ENCODE measurements at places on chromosomes 16 and 17. TPM values are rescaled to one million over a fixed set of nuclear protein-coding genes. Genes with fewer than 3 reads are reported as not detected.

Gene RPRML
- 16.1 TPM for total RNA-seq

Gene CCDC78
- total RNA-seq = 4.2 TPM

Gene CLEC18A
- total RNA-seq = not detected

Gene DNAH2
- 0.62 TPM for total RNA-seq

Gene TM4SF5
- not detected for total RNA-seq

Gene KRT28
- total RNA-seq = not detected

Gene TMEM92
- not detected for total RNA-seq

Gene ACSM2A
- total RNA-seq = not detected

Gene NUDT7
- total RNA-seq = 2.7 TPM

Gene LPO
- total RNA-seq = not detected

DNA sequence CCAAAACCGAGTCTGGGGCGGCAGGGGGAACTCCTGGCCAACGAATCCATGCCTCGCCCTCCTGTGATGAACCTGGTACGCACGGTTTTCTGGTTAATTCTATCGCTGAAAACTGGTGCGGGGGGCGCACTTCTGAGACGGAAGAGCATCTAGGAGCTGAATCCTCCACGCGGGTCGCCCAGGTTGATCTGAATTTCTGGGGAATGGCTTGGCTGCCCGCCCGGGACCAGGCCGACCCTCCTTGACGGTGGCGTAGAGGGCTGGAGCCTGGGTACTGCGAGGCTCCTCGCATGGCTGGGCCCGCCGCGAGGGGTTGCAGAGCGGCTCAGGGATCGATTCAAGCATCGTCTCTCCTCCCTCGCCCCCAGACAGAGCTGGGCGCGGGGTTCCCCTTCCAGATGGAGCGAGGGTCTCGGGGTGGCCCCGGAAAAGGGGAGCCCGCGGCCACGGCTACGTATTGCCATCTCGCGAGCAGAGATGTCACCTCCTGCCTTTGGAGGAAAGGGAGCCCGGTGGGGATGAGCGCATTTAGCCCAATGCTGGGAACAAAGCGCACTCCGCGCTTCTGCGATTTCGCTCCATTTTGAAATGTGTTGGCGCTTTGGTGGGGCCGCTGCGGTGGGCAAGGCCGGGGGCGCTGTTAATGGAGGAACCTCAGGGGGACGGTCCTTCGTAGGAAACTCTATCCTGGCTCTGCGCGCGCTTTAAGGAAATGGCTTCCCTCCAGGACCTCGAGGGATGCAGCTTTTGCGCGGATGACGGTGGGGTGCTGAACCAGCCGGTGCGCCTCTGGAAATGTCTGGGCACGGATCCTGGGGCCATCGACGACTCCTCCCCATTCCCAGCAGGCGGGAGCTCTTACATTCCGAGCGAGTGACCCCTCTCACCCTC is 2.7 kb downstream of the MAPT start:
- no peak for DNase-seq

DNA sequence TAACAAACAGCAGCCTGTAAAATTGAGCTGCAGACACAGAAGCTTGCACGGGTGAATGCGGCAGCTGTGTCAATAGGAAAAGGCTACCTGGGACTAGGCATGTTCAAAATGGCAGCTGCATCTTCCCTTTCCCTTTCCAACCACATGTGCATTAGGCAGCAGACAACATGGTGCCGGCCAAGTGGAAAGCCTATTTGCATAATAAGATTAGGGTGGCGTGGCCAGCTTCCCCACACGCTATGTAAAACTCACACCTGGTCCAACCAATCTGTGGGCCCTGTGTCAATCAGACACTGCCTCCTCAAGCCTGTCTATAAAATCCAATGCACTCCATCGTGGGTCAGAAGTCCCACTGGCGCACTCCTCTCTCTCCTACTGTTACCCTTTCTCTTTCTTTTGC is 61.0 kb upstream of the RBBP6 start:
- DNase-seq = no peak

- DNase-seq = no peak
Measured at GRCh38 chr16:61936522-61936921, 99.7 kb downstream of the CDH8 start.

DNA sequence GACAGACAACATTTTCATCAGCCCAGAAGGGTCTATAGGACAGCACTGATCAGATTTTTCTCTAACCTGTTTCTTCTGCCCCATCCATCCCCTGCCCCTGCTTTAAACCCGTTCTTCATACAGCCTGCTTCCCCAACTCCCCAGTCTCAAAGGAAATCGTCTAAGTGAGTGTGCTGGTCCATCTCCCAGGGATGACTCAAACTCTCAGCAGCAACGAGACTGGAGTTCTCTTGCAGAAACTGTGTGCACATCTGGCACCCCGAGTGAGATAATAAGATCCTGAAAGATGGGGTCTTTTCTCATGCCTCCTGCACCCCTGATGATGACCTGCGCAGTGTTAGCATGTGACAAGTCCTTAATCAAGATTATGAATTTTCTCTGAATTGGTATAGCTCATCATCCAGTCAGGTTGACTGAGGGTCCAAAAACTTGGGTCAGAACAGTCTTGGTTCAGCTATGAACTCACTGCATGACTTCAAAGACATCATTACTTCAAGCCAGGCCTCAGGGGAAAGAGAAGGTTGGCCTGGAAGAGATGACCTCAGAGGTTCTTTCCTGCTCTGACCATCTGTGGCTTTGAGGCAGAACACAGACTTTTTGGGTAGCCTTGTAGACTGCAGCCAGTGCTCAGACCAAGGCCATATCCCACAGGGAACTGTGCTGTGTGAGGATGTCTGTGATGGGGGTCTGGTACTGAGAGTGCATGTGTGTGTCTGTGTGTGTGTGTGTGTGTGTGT is 117.9 kb downstream of the SPACA3 start:
- no peak for DNase-seq

DNA sequence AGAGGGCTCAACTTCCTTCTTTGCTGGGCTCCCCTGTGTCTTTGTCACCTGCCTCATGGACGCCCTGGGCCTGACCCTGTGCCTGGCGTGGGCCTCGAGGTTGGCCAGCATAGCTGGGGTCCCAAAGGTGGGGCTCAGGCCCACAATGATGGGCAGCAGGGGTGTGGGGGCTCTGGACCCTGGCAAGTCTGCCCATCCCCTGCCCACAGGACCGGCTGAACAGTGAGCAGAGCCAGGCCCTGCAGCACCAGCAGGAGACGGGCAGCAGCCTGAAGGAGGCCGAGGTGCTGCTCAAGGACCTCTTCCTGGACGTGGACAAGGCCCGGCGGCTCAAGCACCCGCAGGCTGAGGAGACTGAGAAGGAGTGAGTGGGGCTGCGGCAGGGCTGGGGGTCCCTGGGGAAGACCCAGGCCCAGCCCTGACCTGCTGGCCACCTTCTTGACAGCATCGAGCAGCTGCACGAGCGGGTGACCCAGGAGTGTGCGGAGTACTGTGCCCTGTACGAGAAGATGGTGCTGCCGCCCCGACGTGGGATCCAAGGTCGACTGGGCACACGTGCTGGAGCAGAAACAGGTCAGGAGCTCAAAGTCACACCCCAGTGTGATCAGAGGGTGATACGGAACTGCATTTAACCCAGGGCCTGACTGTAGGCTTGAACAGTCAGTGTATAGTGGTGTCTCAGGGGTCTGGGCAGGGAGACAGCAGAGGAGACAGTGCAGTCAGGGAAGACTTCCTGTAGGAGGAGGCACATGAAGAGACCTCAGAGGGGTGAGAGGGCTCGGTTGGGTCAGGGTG is 3.8 kb downstream of the EVPLL start:
- no peak for DNase-seq

- DNase-seq = no peak
Measured at GRCh38 chr16:1906055-1906845, 12.0 kb downstream of the HS3ST6 start.

GRCh38 chr17:57243171-57243622 is 13.1 kb upstream of the MSI2 start:
- no peak for DNase-seq

- DNase-seq = no peak
Measured at GRCh38 chr16:23642246-23642774, 1.0 kb downstream of the DCTN5 start.

DNA sequence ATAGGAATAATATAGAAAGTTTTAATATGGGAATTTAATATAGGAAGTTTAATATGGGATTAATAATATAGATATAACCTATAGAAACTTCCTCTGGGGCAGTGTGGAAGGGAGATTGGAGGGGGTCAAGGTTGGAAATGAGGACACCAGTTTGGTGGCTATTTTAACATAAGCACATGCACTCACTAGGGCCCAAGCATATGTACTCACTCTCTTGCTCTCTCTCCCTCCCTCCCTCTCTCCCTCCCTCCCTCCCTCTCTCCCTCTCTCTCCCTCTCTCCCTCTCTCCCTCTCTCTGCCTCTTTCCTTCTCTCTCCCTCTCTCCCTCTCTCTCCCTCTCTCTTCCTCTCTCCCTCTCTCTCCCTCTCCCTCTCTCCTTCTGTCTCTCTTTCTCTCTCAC is 528.1 kb downstream of the NPIPA7 start:
- DNase-seq = no peak

GRCh38 chr17:10518271-10519037 is at the start of gene MYH1:
MYH1 (minus strand) TSS chr17:10518542; CDS start chr17:10516642, 1,900 bp downstream.
- DNase-seq = no peak

DNA sequence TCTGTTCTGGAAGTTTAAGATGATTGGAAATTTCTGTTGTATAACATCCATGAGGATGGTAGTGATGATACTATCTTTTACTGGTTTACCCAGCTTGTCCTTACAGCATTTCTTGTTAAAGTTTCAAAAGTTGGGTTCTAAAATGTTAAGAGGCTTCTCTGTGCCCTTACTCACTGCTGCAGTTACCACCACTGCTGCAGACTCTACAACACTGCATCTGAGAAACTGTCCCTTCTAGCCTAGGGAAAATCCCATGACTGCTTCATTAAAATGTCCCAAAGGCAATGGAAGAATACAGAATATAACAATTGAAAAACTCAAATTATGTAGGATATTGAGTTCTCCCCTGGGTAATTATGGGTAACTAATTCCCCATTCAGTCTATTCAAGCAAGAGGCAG is 3.8 kb upstream of the NSRP1 start:
- DNase-seq = no peak
